ENCODE measurements at places on chromosomes 11 and 22.

GRCh38 chr11:134572741-134573675, 161.0 kb upstream of the B3GAT1 start:
- no peak for DNase-seq

- no peak for DNase-seq
Measured at GRCh38 chr11:128835741-128836430, 31.2 kb downstream of the KCNJ1 start.

DNA sequence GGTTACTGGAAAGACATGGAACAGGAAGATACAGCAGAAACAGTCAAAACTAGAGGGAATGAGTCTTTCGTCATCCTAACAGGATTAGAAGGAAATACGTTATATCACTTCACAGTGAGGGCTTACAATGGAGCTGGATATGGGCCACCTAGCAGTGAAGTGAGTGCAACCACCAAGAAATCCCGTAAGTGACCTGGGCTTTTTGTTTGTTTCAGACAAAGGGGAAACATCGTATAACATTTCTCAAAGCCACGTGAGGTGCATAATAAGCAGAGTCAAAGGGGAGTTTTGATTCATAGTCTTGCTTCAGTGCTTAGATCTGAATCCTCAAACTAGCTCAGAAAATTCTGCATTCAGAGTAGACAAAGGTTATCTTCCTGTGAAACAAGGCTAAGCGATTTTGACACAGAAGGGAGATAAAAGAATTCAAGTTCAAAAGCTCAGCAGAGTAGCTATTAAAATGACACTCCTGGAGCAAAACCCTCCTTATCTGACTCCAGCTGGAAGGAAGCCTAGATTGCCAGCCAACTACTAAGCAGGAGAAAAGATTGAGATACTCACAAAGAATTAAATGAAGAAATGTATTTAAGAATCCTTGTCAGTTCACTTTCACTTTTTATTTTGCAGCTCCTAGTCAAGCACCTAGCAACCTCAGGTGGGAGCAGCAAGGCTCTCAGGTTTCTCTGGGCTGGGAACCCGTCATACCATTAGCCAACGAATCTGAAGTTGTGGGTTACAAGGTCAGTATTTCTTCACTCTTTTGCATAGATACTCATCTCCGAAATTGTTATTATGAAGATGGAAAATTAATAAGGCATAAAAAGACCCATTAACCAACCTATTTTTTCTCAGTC, 346.4 kb upstream of the ARHGAP42 start:
- DNase-seq, result no peak

GRCh38 chr11:34232807-34233206, 125.0 kb downstream of the ABTB2 start:
- no peak for DNase-seq

DNA sequence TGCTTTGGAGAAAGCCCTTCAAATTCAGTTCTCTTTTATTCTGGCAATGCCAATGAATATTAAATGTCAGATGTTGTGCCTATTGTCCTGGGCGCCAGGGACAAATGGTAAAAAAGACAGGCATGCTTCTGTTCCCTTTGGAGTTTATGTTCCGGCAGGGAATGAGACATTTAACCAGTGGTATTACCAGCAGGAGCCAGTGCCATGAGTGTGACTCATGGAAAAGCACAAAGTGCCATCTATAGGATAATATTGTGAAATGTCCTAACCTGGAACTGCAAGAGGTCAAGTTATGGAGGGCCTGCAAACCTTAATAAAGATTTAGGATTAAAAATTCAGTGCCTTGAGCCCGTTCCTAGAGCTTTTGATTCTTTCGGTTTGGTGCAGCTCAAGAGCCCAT, 39.5 kb downstream of the REXO2 start:
- no peak for DNase-seq

- no peak for DNase-seq
Measured at GRCh38 chr22:31692186-31692886, 30.3 kb upstream of the PISD start.

GRCh38 chr11:57269571-57270021, 32.5 kb upstream of the APLNR start:
- no peak for DNase-seq

- DNase-seq, result no peak
Measured at GRCh38 chr11:116963813-116964212, 126.4 kb upstream of the APOA1 start.

DNA sequence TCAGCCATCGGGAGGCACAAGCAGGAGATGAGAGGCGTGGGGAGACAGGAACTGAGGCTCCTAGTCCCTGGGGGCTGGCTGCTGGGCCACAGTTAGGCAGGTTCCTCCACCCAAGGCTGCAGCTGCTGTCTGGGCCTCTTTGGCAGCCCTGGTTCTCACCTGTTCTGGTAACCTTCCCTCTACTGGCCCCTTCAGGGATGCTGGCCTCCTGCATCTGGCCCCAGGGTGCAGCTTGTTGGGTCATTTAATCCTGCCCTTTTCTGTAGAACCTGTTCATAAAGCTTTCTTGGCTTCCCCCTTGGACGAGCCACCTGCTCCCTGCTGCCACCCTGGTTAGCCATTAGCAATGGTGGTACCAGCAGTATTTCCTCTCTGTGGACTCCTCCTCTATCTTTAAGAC, 5.5 kb downstream of the USH1C start:
- DNase-seq, result no peak

DNA sequence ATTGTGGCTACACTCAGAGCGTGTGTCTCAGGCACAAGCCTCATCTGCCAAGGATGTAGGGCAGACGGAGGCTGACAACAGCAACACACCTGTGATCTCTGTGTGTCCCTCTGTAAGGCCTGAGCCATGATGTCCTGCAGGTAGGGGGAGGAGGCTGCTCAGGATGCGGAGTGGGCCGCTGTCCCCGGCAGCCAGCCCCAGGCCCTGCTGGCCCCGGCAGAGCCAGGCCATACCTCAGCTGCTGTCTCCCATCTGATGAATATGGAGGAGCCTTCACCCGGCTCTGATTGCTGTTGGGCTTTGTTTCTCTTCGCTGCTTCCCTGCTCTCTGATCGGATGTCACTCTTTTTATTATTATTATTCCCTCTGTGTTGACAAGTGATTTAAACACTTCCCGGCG, 83.6 kb upstream of the NCAM1 start:
- DNase-seq, result no peak

DNA sequence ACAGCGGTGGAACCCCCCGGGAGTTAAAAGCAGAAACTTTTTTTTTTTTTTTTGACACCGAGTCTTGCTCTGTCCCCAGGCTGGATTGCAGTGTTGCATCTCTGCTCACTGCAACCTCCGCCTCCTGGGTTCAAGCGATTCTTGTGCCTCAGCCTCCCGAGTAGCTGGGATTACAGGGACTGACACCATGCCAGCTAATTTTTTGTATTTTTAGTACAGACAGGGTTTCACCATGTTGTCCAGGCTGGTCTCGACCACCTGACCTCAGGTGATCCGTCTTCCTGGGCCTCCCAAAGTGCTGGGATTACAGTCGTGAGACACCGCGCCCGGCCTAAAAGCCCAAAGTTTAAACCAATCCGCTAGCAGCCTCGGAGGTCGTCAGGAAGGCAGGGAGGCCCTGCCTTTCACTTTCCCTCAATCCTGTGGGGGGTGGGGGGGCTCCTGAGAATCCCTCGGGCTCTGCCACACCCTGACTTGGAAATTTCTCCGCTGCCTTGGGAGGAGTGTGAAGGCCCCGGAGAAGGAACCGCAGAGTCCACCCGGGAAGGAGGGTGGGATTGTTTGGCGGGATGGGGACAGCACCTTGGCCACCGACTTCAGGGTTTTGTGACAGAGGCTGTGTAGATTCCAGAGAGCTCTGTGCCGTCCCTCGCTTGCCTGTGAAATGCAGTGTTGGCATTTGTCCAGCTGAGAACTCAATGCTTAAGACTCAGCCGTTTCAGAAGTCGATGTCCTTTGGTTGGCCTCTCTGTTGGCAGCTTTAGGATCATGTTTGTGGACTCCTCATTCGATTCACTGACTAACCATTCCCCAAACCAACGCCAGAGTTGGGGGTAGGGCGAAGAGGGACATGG, 1.0 kb downstream of the ARHGAP8 start:
- DNase-seq, result no peak

- peak; percentile 86 for DNase-seq
Measured at GRCh38 chr11:66081505-66081904, 11.4 kb downstream of the PACS1 start.

DNA sequence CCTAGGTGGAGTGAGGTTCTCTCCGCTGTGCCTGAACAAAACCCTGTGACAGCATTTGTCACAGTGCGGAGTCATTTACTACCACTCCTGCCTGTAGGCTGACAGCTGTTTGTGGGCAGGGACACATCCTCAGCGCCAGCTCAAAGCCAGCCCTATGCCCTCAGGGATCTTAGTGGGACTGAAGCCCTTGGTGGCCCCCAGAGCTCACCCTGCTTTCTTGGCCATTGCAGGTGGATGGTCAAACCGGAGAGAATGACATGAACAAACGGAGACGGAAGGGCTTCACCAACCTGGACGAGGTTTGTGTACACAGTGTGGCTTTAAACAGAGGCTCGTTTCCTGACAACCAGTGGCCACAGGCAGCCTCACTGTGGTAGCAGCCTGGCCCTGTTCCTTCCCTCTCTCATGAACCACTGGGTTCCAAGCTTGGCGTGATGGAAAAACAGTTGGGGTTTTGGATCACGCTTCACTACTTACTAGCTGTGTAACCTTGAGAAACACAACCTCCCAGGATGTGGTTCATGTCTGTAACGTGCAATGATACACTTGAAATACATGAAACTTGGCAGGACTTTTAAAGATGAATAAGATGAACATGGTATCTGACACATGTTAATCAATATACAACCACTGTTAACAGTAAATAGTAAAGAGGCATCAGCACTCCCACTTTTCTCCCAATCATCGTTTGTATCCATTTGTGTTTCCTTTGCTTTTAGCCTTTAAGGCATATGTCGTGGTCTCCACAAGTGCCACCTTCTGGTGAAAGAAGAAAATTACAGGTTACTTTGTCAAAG, 125.8 kb downstream of the MICAL2 start:
- DNase-seq, result peak; percentile 78

All from activated CD4-positive, alpha-beta T cell treated with anti-CD3 and anti-CD28 coated beads for 36 hours (primary cell).